Coronary artery (tissue), 2 donors: ENCODE measurements at places on chromosomes 1 and 21.
A peak's percentile ranks its signal among the peaks of the same experiment; 100 is the strongest.

- DNase-seq, result no peak
Measured at GRCh38 chr1:42700006-42700405, 17.8 kb downstream of the YBX1 start.

GRCh38 chr1:246805135-246805716 is 81.0 kb downstream of the SCCPDH start:
- no peak for DNase-seq

DNA sequence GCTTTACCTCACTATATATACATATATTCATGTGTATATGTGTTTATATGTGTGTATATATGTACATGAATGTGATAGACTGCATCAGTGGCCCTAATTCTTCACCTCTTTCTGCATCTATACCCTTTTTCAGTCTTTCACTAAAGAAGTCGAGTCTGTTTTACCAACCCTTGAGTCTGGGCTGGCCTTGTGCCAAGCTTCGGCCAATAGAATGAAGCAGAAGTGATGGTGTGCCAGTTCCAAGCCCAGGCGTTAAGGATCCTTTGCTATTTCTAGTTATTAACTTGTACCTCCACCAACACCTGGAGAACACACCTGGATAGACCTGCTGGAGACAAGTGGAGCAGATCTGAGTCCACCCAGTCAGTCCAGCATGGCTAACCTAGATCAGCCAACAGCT is 61.6 kb upstream of the PPM1J start:
- no peak for DNase-seq

GRCh38 chr1:100597061-100597741 is 59.3 kb downstream of the GPR88 start:
- no peak for DNase-seq

- no peak for DNase-seq
Measured at GRCh38 chr1:225897595-225898514, 8.9 kb upstream of the LEFTY1 start.

DNA sequence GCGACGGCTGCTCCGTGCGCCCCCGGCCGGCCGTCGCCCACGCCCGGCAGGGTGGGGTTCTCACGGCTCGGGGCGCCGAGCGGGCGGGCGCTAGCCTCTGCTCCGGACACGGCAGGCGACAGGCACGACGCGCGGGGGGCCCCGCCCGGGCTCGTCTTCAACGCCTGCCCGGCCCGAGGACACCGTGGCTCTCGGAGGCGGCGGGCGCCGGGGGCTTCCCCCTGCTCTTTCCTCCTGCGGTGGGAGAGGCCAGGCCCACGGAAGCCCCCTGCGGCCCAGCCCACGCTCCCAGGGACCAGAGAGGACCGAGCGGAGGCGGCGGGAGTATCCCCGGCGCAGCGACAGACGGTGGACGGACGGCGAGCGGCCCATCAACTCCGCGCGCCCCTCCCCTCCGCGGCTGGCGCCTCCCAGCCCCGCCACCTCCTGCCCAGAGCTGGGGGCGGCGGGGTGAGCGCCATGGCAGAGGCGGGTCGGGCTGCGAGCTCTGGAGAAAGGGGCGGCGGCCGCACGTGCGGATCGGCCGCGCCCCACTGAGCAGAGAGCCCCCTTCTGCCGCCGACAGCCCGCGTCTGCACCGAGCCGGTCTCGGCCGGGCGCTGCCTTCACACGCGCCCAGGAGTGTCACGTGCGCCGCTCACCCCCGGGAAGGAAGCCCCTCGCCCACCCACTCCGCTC is at the start of the genes SHE and TDRD10:
SHE (minus strand) TSS at position 347 of the 678 bp plus-strand sequence. CDS start 386 bp downstream, outside the sequence.
TDRD10 (plus strand) TSS at position 154 of the 678 bp plus-strand sequence. CDS start 4,685 bp downstream, outside the sequence.
- no peak for DNase-seq

DNA sequence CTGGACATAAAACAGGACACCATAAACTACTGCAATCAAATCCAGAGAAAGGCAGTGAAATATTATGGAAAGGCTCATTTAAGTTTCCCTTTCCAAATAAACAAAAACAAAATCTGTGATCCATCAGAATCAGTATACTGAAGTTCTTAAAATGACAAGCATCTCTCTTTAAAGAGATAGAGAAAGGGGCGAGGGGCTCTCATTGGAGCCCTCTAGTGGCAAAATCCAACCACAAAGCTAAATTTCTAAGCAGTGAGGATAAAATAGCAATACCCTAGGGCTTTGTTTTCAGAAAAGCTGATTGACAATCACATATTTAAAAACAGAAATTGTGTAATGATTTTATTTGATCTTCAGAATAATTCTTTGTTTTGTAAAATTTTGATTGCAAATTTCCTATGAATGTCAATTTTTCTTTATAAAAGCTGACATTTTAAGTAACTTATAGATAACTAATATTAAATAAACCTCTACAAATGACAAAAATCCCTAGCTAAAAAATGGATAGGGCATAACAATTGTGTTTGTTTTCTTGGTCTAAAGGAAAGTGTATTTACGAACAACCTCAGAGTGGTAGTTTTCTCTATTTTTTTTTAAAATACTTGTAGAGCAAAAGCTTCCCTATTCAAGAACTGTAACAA is 138.2 kb downstream of the COL24A1 start:
- no peak for DNase-seq

GRCh38 chr1:100130552-100131077 is 2.1 kb downstream of the SASS6 start:
- no peak for DNase-seq

- DNase-seq, result no peak
Measured at GRCh38 chr1:48756683-48757316, 19.9 kb downstream of the BEND5 start.

- no peak for DNase-seq
Measured at GRCh38 chr1:3000214-3000613, 21.1 kb upstream of the ACTRT2 start.

DNA sequence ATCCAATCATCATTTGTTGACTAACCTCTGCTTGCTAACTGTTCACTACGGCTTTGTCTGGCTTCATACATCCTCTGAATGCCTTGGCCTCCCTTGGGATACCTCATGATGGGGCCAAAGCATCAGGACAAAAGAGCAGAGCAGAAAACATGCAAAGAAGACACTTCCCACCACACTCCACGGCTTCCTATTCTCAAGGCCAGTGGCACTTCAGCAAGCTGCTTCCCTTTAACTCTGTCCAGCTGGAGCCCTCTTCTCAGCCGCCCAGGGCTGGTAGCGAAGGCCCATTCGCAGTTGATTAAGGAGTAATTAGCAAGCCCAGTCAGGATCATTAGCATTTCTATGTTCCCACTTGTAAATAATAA is 224.3 kb upstream of the FGGY start:
- no peak for DNase-seq

DNA sequence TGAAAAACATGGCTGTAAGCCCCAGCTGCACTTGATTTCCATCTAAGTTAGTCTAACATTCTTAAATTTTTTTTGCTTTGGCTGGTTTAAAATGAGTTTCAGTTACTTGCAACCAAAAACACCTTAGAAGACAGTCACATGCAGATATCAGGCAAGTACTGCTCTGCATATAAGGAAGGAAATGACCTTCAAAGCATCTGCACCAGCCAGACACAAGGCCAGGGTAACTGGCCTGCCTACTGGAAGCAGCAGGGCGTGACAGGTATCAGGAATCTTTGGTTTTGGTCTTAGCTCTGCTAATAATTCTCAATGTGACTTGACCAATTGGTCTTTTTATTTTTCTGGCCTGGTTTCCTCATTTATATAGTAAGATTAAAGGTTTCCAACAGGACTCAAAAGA is 33.5 kb downstream of the SCYL3 start:
- no peak for DNase-seq

DNA sequence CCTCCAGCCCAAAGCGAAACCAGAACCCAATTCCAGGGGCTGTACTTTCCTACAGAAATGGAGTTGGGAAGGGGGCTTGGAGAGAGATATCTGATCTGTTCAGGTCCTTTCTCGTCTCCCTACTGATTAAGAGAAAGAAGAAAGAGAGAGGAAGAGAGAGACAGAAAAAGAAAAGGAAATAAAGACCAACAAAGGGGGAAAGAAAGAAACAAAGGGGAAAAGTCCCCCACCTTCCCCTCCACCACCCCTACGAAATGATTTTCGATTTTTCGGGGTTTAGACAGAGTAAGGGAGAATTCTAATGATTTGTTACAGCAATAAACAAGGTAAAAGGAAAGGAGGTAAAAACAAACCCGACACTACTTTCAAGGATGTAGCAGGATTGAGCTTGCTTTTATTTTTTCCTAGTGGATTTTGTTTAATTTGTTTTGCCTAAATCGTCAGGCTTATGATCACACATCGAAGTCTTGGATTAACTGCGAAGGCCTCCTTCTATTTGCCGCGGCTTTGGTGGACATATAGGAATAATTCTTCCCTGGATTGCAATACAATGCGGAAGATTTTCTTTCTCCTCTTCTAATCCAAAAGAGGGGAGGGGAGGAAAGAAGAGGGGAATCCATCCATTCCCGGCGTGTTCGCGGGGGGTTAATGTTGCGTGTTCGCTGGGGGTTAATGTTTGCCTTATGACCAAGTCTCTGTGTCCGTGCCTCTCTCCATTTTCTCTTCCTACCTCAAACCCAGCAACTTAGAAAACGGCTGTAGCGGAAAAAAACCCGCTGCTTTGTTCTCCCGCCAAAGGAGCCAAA is 1.9 kb downstream of the TAL1 start:
- DNase-seq, result no peak

- DNase-seq, result no peak
Measured at GRCh38 chr21:36145259-36145658, 10.4 kb downstream of the CBR3 start.

GRCh38 chr1:221276896-221277409 is 397.7 kb downstream of the HLX start:
- no peak for DNase-seq

- no peak for DNase-seq
Measured at GRCh38 chr1:45666836-45667235, 19.5 kb downstream of the GPBP1L1 start.

DNA sequence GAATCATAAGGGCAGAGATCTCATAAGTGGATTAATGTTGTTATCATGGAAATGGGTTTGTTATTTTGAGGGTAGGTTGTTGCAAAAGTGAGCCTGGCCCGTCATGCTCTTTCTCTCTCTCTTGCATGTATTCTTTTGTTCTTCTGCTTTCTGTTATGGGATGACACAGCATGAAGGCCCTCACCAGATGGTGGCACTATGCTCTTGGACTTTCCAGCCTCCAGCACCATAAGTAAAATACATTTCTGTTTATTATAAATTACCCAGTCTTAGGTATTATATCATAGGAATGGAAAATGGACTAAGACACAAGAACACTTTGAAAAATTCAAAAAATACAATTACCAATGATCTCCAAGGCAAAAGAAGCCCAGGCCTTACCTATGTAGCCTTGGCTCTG is 676.1 kb downstream of the PTPRU start:
- no peak for DNase-seq

- DNase-seq, result no peak
Measured at GRCh38 chr1:19067912-19068638, 111.6 kb upstream of the IFFO2 start.

DNA sequence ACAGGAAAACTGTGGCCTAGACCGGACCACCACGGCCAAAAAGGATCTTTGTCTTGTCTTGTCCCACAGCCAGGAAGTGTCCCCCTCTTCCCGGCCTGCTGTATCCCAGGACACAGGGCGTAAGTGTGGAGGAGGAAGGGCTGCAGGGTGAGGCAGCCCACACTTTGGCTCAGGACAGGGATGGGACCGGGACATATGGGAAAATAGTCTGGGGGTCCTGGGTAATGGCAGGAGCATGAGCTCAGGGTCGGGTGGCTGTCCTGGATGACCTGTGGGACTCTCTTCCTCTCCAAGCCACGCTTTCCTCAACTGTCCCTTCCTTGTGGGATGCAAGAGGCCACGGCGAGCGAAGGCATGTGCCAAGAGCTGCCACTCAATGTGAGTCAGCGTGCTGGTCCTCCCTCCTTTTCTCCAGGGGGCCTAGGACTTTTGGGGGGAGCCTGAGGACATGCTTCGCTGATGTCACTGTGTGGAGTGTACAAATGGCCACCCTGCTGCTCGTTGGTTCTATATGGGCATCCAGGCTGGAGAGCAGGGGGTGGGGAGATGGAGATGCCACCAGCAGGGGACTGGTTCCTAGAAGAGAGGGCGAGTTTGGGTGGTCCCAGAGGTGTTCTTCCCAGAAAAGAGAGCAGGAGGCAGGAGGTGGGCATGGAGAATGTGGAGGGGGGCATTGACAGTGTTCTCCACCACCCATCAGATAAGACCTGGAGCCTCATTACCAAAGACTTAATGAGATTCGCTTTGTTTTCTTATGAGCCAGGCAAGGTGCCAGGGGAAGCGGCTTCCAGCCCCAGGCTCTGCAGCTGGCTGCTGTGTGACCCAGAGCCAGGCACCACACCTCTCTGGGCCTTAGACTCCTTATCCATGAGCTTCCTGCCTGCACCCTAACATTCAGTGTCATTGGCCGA is 11.5 kb upstream of the PADI1 start:
- DNase-seq, result peak; percentile 59

DNA sequence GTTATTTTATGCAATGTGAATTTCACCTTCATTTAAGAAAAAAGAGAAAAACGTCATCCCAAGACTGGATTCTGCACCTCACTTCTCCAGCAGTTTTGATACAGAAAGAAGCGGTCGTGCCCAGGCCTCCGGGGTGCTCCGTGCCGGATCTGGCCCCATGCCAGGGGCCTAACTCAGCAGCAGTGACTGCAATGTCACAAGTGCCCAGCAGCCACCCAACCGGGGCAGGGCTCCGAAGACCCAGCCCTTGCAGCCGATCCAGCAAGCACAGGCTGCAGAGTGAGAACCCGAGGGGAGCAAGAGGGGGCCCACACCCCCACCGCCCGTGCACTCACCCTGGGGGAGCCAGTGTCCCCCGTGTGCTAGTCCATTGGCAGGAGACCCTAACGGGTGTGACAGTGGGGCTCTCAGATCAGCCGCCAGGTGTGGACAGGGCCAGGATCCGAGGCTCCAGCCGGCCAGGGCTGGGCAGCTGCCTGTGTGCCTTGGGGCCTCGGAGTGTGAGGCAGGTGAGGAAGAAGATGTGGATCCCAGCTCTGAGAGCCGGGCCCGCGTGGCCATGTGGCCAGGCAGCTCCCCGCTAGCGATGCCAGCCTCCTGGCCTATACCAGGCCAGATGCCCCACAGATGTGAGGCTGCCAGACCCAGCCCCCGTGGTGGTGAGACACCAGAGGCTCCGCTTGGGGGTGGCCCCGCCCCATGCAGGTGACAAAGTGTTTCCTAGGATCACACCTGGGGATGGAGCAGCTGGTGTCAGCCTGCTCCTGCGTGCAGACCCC is 60.6 kb downstream of the MEGF6 start:
- DNase-seq, result no peak
